ENCODE measurements at places on chromosomes 11 and 22. TPM values are rescaled to one million over a fixed set of nuclear protein-coding genes. Genes with fewer than 3 reads are reported as not detected.

- no peak for DNase-seq
These were observed at the start of gene BATF2 for GRCh38 chr11:64996710-64997380. BATF2 (minus strand) TSS chr11:64996971; CDS start chr11:64996914, 57 bp downstream.

- no peak for DNase-seq
These were observed 20.3 kb upstream of the ZC3H12C start for GRCh38 chr11:110072930-110073329.

- DNase-seq = peak; percentile 89
These were observed at the start of gene ENDOD1 for GRCh38 chr11:95089620-95090542. ENDOD1 (plus strand) TSS chr11:95089846; CDS start chr11:95089928, 82 bp downstream.

DNA sequence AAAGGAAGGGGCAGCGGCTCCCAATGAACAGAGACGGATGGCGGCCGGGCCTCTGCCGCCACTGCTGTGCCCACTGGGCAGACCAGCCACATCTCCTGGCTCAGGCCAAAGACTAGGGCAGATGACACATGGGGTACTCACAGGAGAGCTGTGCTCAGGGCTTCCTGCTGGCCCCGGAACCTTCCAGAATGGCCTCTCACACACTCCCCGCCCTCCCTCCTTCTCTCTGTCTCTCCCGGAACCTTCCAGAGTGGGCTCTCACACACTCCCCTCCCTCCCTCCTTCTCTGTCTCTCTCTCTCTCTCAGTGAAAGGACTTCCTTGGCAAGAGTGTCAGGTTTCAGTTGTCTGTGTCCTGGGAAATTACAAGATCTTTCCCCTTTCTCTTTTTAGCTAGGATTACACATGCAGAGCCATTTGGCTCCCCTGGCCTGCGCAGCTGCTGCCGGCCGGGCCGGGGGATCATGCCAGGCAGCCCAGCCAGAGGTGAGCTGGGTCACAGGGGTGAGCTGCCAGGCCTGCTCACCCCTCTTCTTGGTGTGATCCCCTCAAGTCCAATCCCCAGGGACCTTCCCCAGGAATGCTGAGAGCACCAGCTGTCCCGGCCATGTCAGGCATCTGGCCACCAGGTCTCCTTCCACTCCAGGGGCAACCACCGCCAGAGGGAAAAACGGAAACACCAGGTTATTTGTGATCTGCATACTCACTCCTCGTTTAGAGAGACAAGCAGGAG lies 45.3 kb upstream of the ADA2 start:
- no peak for DNase-seq

SMIM35 gene
- polyA plus RNA-seq = not detected

TBCEL gene
- polyA plus RNA-seq = 4.0 TPM

PTS gene
- 3.7 TPM for polyA plus RNA-seq

Data from naive thymus-derived CD4-positive, alpha-beta T cell (primary cell).